IMR-90 (cell line): ENCODE measurements at places on chromosomes 6 and 20. TPM values are rescaled to one million over a fixed set of nuclear protein-coding genes. Genes with fewer than 3 reads are reported as not detected.

DNA sequence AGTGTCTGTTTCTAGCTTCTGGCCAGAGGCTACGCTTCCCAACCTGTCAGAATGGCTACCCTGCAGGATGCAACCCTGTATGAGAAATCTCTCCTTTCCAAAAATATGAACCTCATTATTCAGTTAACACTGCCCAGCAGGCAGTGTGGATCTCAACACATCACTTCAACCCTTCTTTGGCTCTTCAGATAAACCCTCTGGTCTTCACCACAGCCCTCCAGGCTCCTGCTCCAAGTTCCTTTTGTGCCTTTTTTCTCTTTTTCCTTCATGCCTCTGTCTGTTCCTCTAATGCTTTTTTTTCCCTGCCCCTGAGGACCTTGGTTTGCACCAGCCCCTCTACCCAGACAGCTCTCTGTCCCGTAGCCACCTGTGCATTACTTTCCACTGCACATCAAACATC lies 207.4 kb downstream of the MYLK4 start:
- DNase-seq, result no peak

DNA sequence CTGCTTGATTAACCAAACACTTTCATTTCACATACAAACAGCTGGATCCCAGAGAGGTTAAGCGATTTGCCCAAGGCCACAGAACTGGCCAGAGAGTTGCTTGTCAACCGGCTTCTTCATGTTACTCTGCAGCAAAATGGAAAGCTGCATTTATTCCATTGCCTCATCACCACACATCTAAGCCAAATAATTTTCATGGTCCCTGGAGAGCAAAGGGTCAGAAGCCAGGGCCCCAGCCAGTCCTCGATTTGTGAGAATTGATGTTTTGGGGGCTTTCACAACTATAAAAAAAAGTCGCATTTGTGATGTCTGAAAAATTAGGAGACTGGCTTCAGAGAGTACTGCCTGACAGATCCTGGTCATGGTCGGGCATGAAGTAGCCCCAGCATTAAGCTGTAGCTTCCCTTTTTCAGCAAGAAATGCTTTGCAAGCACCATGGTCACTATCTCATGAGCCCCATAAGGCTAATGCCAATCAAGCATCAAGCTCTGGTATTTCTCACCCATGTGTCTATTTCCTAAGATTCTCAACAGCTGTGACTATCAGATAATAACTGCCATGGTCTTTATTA lies 95.8 kb downstream of the BANF2 start:
- no peak for DNase-seq

DNA sequence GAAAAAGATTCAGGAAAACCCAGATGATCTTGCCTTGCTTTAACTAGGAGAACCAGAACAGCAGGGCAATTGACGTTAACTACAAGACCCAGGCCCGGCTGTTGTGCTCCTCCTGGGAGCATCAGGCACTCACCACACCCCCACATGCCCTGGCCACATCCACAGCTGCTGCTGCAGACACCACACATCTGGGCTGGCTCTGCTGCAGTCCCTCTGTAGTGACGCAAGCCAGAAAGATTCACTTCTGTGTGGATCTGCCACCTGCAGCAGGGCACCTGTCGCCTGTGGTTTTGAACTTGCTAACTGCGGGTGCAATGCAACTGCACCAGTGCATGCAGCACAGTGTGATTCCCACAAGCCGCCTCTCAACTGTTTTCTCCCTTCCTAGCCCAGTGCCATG lies 228.8 kb downstream of the SYNDIG1 start:
- DNase-seq, result no peak

- DNase-seq, result no peak
Observed at GRCh38 chr20:37295595-37295994, 6.1 kb downstream of the MANBAL start.

- DNase-seq, result peak; percentile 85
Observed at GRCh38 chr6:158018851-158019361, 37.2 kb downstream of the SYNJ2 start.

The SMIM13 gene
- 3.8 and 5.4 TPM in 2 replicates for polyA plus RNA-seq

The DNAH8 gene
- not detected in 2 replicates for polyA plus RNA-seq

DNA sequence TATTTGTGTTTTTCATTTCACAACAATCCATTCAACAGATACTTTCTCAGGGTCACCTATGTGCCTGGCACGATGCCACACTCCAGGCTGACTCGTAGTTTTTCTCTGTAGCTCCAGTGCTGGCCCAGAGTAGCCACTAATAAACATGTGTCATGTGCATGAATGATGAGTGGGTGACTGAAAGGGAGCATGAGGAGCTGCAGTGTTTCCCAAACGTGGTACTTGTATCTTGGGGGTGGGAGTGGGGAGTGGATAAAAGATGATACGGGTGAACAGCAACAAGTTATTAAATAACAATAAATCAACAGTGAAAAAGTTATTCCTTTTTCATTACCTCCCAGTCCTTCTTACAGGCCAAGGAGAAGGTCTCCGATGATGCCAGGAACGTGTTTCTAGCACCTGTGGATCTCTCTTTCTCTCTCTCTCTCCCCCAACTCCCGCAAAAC lies 17.1 kb downstream of the SRXN1 start:
- no peak for DNase-seq

DNA sequence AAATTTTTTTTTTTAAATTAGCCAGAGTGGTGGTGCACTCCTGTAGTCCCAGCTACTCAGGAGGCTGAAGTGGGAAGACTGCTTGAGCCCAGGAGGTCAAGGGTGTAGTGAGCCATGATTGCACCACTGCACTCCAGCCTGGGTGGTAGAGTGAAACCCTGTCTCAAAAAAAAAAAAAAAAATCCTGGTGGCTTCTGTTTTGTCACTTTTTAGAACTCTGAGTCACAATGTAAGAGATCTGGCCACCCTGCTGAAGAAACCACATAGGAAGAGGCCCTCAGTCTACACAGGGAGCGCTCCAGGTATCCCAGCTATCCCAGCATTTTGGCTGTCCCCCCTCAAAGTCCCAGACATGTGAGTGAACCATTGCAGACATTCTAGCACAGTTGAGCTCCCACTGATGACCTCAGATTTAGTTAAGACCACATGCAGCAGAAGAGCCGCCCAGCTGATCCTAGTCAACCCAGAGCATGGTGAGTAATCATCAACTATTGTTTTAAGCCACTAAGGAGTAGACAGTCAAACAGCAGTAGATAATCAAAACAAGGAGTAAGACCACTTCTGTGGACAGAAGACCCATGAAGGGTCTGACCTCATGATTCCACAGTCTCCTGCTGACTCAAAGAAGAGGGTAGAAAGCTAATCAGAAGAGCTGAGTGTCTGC lies 12.7 kb upstream of the ARFGEF2 start:
- no peak for DNase-seq

The SH3BGRL2 gene
- polyA plus RNA-seq, result 1.7 and 2.4 TPM in 2 replicates

The LY6G5B gene
- polyA plus RNA-seq, result 10.2 and 13.6 TPM in 2 replicates

The OR2J3 gene
- not detected in 2 replicates for polyA plus RNA-seq

DNA sequence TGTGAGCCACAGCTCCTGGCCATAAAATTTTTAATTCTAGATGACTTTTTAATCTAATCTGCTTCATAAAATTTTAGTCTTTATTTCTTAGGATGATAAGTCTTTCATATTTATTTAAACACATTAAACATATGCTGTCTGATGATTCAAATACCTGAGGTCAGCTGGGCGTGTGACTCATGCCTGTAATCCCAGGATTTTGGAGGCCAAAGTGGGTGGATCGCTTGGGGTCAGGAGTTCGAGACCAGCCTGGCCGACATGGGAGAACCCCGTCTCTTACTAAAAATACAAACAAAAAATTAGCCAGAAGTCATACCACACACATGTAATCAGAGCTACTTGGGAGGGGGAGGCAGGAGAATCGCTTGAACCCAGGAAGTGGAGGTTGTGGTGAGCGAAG lies 53.1 kb downstream of the RBM24 start:
- peak; percentile 70 for DNase-seq

DNA sequence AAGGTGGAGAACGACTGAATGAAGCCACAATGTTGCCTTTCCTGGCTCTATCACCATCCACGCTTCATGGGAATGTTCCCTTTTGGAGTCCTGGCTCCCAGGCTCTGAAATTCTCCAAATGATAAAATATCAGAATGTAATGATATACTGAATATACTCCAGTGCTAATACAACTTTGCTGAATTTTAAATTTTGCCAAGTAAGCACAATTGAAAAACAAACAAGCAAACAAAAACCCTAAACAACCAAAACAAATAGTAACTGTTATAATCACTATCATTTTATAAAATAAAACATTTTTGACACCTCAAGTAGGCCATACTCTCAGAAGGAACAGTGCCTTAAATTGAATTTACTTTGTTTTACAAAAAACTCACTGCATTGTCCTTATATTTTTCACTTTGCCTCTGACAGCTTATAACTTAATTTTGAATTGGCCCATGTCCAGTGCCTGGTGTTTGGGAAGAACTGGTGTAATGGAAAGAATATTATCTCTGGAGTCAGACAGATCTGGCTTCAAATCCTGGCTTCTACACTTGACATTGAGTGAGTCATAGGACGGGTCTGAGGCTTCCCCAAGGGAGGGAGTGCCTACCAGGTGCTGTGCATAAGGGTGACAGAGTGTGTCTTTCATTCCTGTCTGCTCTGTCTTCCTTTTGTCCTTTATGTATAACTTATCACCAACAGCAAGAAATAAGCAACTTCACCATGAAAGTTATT lies 698.3 kb downstream of the EPM2A start:
- DNase-seq, result peak; percentile 19

GRCh38 chr6:3079682-3080081 lies 11.4 kb downstream of the RIPK1 start:
- no peak for DNase-seq

DNA sequence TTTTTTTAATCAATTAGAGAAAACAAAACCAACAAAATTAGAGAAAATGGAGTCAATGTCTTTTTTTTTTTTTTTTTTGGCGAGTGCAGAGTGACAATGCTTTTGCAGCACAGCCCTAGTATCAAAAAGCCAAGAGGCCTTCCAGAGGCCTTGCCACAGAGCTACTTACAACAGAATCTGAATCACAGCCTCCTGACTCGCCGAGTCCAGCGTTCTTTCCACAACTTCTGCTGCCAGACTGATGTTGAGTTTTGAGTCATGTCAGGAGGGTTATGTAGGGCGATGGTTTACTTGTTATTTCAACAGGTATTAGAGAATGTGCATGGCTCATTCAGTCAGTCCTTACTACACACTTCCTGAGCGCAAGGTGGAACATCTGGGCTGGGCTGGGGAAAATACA lies 88.6 kb downstream of the FNDC1 start:
- DNase-seq, result no peak

The GJA1 gene
- polyA plus RNA-seq, result 131 and 180 TPM in 2 replicates

The MROH8 gene
- 0.62 and 1.3 TPM in 2 replicates for polyA plus RNA-seq

- DNase-seq, result no peak
Observed at GRCh38 chr20:8152847-8153246, 20.8 kb downstream of the PLCB1 start.

GRCh38 chr20:9583151-9583550 lies 68.8 kb downstream of the LAMP5 start:
- DNase-seq, result no peak

- no peak for DNase-seq
Observed at GRCh38 chr20:32495949-32496348, 89.2 kb downstream of the NOL4L start.

GRCh38 chr20:6956574-6956973 lies 189.1 kb downstream of the BMP2 start:
- no peak for DNase-seq

DNA sequence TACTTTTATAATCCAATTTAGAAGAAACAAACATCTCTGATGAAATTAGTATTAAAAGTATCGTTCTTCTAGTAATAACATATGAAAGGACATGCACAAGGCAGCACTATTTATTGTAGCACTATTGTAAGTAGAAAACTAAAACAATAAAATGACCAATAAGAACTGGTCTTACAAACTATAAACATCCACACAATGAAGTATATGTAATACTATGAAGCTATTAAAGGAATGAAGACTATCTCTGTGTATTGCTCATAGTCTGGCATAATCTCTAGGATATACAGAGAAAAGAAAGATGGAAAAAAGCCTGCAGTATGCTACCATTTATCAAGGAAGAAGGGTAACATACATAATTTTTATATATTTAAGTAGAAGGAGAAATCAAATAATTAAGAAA lies 16.7 kb downstream of the LCA5 start:
- DNase-seq, result peak; percentile 60

The MAFB gene
- 0.07 and 0.10 TPM in 2 replicates for polyA plus RNA-seq

GRCh38 chr20:44111712-44112335 lies 75.2 kb downstream of the JPH2 start:
- DNase-seq, result peak; percentile 7

The SRC gene
- 19.8 and 24.2 TPM in 2 replicates for polyA plus RNA-seq

The SYTL3 gene
- 2.8 and 2.9 TPM in 2 replicates for polyA plus RNA-seq

The PTPRK gene
- 14.1 and 18.0 TPM in 2 replicates for polyA plus RNA-seq

DNA sequence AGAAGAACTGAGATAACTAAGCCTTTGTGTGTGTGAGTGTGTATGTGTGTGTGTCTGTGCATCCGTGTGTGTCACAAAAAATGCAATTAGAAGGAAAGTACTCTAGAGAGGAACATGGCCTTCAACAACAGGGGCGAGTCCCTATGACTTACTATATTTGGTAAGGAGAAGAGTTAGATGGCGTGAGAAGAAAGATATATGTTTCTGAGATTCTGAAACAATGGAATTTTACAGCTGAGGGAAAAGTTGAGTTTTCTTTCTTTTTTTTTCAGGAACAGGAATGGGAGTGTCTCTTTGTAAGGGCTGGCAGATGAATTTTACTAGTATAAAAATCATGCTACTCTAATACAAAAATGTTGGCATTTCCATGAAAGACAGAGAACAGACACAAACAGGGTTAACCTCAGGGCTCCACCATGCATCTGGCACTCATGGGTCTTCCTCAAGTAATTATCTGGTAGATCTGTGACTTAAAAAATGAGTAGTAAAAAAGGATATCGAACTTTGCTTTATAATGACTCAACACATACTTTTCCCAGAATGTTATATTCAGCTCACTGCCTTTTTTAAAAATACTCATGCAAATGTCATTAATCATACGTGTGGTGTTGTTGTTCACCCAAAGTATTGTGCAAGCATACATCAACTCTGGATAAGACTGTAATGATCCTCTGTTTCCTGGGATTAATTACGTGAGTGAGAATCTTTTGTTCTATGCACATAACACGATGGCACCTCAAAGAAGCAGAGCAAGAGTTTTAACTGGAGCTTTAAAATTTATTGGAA lies 12.8 kb upstream of the SASH1 start:
- peak; percentile 89 for DNase-seq

The PCSK2 gene
- polyA plus RNA-seq, result not detected in 2 replicates

DNA sequence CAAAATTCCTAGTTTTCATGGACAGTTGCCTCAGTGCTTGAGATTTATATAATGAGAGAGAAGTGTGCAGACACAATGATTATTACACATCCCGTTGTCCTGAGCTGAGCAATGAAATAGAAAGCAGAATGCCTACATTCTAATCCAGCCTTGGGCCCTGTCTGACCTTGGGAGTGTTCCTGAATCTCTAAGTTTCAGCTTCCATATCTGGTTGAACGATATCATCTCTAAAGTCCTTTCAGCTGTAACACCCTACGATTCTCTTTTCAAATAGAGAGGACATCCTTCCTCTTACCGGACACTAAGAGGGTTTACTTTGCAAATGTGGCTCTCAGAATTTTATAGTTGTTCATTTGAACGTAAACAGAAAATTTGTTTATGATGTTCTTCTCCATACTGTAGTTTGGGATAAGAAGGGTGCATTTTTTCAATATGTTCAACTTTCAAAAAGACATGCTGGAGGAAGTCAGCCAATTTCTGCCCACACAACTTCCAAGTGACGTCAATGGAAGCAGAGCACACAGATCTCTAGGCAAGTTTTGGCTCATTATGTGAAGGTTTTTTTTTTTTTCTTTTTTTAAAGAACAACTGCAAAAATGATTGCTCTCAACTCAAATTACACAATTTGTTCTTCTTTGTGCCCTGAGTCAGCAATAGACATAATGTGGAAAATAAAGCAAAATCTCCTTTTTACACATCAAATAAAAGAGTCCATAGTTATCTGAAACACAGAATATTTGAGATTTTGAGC lies 50.4 kb downstream of the PDE7B start:
- peak; percentile 96 for DNase-seq
